Sigmoid colon (tissue), 7 donors: ENCODE measurements at places on chromosomes 4 and X.
A peak's percentile ranks its signal among the peaks of the same experiment; 100 is the strongest.

- no peak for DNase-seq
Observed at GRCh38 chr4:48129307-48130014, 4.6 kb downstream of the TXK start.

- no peak for DNase-seq
Observed at GRCh38 chr4:39548425-39549067, 21.3 kb upstream of the UGDH start.

DNA sequence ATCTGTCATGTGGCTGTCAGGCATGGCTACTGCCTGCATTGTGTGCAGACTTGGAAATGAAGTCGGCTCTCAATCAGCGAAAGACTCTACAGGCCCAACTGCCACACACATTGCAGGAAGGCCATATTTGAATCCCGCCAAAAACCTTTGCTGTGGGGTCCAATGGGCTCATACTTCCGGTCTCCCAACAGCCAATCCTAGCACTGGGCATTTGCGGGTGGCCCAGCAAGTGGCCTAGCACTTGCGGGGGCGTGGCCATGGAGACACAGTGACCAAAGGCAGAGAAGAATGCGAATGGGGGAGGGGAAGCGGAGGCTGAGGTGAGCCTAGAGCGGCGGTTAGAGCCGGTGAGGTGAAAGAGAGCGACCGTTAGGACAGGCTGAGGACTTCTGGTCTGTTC lies at the start of gene OTUD6A:
Gene OTUD6A, plus strand, starts transcription at position 382 of the 400 bp plus-strand sequence. CDS start 68 bp downstream, outside the sequence.
- DNase-seq: no peak

- DNase-seq: no peak
Observed at GRCh38 chrX:19514791-19515614, at the start of gene MAP3K15. Gene MAP3K15, minus strand, starts transcription at chrX:19515508. Its CDS starts 247 bp downstream, at chrX:19515261.

- DNase-seq: no peak
Observed at GRCh38 chr4:165709516-165709915, 163.5 kb upstream of the TLL1 start.

GRCh38 chrX:129723511-129723910 lies 15.3 kb upstream of the XPNPEP2 start:
- DNase-seq: no peak

DNA sequence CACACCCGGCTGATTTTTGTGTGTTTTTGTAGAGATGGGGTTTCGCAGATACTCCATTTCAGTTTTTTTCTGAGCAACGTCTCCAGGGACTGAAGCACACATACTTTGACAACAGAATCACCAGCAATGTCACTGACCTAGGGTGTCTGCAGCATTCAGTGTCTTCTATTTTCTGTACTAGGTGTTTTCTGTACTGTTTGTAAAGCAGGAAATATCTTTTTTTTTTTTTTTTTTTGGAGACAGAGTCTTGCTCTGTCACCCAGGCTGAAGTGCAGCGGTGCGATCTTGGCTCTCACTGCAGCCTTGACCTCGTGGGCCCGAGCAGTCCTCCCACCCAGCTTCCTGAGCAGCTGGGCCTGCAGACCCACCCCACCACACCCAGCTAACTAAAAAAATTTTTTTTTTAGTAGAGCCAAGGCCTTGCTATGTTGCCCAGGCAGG lies 8.9 kb downstream of the ADD1 start:
- DNase-seq: no peak

- DNase-seq: no peak
Observed at GRCh38 chr4:40672528-40673522, 43.2 kb upstream of the RBM47 start.

- peak; percentile 88 for DNase-seq
Observed at GRCh38 chrX:101658661-101659491, 774 bp downstream of the ARMCX2 start.
